Activated T-cell treated with anti-CD3 and anti-CD28 coated beads for 24 hours (primary cell): ENCODE measurements at places on chromosomes 16 and 17.

DNA sequence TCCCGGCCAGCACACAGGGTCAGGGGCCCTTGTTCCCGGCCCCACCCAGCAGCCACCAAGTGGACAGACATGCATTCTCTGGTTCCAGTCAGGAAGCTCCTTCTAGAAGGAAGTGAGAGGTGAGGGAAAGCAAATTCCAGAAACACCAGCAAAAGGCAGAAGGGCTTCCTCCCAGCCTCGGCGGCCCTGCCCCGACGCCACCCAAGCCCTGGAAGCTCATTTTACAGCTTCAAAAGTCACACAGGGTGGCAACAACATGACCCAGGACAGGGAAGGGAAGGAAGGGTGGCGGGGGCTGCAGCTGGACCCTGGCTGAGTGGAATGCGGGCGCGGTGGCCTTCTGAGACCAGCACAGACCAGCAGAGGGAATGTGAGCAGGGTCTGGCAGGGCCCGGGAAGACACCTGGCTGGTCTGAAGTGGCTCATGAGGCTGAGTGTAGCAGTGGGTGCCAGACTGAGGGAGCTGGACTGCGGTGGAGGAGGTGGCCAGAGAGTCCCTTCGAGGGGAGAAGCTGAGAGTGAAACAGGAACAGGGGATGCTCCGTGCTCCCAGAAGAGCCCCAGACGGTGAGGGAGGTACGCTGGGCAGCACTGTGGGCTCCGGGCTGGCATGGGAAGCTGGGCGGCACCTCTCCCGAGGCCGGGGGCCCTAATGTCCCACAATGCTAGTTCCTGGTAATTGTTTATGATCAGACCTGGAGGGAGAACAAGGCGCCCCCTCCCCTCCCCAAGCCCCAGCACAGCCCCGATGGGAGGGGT is 1.9 kb upstream of the UNC13D start:
- no peak for DNase-seq

GRCh38 chr16:4339455-4339854 is 11.7 kb downstream of the PAM16 start:
- no peak for DNase-seq

DNA sequence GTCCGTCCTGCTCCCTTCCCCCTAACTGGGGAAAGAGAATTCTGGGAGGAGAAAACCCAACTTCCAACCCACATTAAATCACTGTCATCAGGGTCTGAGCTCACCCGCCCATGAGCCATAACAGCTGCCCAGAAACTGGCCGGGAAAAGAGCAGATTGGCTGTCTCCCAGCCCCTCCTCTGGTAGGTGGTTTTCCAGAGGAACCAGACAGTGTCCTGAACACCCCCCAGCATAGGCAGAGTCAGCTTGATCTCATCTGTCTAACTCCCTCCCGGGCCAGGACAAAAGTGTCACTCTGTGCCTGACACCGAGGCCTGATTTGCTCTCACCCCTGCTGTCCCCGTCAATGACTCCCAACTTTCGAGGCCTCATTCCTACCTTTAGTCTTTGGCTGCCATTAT is 197.0 kb downstream of the AXIN2 start:
- DNase-seq, result no peak

DNA sequence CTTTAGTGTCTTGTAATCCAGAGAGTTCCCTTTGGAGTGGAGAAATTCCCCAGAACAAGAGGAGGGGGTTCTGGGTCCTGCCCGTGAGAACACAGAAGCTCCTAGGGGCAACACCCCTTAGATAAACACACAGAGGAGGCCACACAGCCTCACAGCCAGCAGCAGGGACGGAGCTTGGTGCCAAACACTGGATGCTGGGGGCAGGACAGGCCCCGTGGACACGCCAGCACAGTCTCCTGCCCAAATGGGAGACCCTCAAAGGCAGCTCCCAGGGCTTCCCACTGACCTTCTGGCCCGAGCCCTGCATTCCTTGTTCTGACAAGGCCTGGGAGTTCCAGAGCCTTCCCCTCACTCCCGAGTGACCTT is 31.8 kb upstream of the JPH3 start:
- no peak for DNase-seq

GRCh38 chr16:1287982-1288670 is 21.3 kb upstream of the UBE2I start:
- DNase-seq, result no peak

GRCh38 chr16:69924777-69925191 is 26.4 kb upstream of the CLEC18A start:
- DNase-seq, result no peak

GRCh38 chr17:49715717-49716279 is 8.0 kb upstream of the SLC35B1 start:
- no peak for DNase-seq

GRCh38 chr16:85075236-85075924 is 36.9 kb downstream of the CIBAR2 start:
- no peak for DNase-seq

GRCh38 chr16:85448557-85449190 is 164.4 kb upstream of the GSE1 start:
- no peak for DNase-seq

DNA sequence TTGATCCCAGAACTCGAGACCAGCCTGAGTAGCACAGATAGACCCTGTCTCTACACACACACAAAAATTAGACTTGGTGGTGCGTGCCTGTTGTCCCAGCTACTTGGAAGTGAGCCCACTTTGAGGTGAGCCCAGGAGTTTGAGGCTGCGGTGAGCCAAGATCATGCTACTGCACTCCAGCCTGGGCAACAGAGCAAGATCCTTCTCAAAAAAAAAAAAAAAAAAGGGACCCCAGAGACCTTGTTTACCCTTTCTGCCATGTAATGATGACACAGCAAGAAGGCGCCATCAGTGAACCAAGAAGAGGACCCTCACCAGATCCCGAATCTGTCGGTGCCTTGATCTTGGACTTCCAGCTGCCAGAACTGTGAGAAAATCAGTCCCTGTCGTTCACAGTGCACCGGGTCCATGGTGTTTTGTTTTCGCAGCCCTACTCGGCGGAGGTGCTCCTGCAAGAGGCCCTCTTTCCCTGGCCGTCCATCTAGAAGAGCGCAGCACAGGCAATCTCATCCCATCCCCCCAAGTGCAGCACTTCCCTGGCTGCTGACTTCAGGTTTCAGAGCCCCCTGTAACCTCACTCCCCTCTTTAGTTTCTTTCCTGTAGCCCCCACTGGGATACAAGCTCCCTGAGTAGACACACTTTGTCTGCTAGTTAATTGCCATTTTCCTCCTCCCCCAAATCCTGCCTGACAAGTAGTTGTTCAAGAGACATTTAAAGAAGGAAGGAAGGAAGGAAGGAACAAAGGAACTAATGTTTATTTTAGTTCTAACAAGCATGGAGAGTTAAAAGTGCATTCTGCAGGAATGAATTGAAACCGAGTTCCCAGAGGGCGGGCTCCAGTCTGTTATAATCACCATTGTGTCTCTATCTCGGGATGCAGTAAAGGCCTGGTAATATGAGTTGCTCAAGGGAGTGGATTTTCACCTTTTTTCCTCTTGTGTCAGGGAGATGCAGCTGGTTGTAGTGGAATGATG is 115.3 kb downstream of the SNX29 start:
- DNase-seq, result no peak

- no peak for DNase-seq
Observed at GRCh38 chr17:42529061-42529460, 7.0 kb upstream of the NAGLU start.

- no peak for DNase-seq
Observed at GRCh38 chr17:55437159-55437605, 15.5 kb upstream of the MMD start.

GRCh38 chr16:12286964-12287363 is 310.4 kb downstream of the SNX29 start:
- DNase-seq, result no peak

GRCh38 chr17:39787743-39788484 is 50.2 kb downstream of the GRB7 start:
- no peak for DNase-seq

- DNase-seq, result no peak
Observed at GRCh38 chr17:8946476-8946875, 19.0 kb downstream of the PIK3R5 start.
